ENCODE measurements at places on chromosomes 16 and 17.
A peak's percentile ranks its signal among the peaks of the same experiment; 100 is the strongest.

DNA sequence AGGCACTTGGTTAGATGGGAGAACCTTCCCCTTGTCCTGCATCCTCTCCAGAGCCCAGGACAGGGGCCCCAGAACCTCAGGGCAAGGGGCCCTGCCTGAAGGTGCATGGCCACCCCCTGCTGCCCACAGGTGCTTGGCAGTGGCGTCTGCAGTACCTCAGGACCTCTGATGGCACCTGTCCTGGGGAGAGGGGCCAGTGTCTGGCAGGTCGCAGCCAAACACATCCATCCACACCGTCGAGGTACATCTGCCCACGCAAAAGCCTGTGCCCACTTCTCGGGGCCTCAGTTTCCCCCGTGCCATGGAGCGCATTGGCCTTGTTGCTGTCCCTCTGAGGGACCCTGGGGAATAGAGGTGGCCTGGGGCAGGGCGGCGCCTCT lies 9.3 kb downstream of the MAP2K3 start:
- no peak for DNase-seq

DNA sequence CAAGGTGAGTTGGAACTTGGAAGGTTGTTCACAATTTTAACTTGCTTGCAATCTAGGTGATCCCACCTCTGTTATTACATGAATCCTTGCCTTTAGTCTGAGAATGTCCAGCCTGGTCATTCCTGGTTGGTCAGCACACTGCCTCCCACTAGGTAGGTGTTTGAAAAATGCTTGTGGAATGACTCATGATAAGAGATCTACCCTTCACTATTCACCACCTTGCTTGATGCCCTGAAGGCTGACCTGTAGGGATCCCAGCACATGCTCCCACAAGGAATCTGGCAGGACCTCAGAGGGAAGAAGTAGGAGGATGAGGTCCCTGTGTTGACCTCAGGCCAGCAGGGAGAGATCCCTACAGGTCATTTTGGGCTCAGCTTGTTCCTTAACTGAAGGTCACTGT lies 30.2 kb upstream of the ABCA3 start:
- no peak for DNase-seq

DNA sequence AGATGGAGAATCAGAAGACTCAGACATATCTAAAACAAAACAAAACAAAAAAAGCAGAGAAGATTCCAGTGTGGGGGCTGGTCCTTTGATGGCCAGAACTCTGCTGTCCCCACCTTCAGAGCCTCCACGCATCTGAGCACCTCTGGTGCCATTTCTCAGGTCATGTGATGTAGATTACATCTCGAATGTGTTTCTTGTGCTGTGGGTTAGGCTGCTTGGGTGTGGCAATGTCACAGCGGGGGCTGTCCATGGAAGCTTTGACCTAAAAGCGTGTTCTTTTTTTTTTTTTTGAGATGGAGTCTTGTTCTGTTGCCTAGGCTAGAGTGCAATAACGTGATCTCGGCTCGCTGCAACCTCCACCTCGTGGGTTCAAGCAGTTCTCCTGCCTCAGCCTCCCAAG lies 51.2 kb downstream of the PLD6 start:
- no peak for DNase-seq

- DNase-seq = no peak
These were observed 45.0 kb upstream of the NLK start for GRCh38 chr17:27997522-27997921.

DNA sequence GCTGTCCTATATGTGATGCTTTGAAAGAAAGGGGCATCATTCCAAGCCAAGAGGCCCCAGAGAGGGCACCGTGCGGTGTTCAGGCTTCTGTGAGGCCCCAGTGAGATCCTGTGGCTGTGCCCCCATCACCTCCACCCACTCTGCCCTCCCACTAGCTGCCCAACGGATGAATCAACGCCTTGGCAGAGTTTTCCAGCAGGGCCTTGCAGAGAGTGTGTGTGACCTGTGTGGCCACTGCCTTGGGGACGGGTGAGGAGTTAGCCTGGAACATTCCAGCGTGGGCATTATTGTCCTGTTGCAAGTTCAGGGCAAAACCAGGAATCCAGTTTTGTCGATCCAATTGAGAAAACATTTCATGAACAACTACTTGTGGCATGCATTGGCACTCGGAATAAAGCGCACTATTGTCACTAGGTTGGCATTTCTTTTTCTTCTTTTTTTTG lies 53.7 kb downstream of the SF3B3 start:
- DNase-seq = no peak

GRCh38 chr17:13025687-13026086 lies 7.9 kb upstream of the ELAC2 start:
- DNase-seq = no peak

- no peak for DNase-seq
These were observed 26.3 kb upstream of the ABCA3 start for GRCh38 chr16:2366660-2367309.

- no peak for DNase-seq
These were observed 634.5 kb upstream of the GOT2 start for GRCh38 chr16:59368586-59368985.

DNA sequence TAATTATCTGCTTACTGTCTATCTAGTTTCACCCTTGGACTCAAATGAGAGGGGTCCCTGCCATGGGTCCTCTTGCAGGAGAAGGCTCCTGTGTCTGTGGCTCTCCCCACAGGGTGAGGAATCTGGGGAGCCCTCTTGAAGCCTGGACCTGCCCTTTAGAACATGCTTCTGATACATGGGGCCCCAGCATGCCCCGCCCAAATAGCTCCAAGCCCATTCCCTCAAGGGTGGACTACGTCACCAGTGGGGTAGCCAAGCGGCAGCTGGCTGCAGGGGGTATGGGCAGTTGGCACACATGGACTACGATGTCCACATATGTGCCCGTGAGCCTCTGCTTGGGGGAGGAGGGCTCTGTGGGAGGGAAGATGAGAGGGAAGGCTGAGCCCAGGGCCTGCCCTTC lies 39.3 kb downstream of the ARHGAP27 start:
- DNase-seq = no peak

DNA sequence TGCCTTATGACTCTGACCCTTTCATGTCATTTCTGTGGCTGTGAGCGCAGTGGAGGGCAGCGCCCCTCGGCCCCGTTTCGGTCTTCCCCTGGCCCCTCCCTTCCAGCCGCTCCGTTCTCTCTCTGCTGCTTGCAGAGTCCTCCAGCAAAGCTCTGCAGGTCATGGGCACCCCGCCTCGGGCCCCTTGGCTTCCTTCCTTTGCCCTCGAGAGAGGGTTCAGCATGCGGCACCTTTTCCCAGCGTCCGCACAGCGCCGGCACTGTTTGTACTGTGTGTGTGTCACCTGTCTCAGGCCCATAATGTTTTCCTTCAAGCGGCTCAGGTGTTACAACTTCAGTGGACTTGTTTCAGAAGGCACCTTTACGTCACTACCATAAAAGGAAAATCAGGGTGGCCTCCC lies 98.5 kb downstream of the RAP1GAP2 start:
- DNase-seq = no peak

DNA sequence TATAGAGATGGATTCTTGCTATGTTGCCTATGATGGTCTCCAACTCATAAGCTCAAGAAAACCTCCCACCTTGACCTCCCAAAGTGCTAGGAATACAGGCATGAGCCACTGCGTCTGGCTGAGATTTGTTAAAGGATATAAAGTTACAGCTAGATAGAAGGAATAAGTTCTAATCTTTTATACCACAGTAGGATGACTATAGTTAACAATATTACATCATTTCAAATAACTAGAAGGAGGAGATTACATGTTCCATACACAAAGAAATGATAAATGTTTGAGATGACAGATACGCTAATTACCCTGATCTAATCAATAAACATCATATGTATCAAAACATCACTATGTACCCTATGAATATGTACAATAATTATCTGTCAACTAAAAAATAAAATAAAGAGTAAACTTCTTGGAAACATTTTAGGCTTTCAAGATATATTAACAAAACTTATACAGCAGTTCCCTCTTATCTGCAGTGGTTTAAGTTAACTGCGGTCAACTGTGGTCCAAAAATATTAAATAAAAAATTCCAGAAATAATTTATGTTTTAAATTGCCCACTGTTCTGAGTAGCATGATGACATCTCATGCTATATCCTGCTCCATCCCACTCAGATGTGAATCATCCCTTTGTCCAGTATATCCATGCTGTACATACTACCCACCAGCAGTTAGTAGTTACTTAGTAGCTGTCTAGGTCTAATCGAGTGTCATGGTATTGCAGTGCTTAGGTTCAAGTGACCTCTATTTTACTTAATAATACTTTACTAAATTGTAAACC lies 129.2 kb upstream of the NACA2 start:
- no peak for DNase-seq

DNA sequence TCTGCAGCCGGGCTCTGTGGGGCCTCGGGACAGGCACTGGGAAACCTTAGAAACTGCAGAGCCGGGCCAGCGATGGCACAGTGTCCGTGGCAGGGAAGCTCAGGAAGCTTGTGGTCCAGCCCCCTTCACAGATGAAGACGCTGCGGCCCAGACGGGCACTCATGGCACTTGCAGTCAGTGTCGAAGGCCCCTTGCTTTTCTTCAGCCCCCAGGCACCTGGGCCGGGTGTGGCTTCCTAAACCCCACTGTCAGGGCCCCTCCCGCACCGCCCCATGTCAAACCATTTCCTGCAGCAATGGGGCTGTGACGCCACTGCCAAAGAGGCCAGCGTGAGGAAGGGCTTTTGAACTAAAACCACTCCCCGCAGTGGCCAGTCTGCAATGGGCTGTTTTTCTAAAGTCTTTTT lies 164.0 kb downstream of the LAT start:
- DNase-seq = peak; percentile 67

DNA sequence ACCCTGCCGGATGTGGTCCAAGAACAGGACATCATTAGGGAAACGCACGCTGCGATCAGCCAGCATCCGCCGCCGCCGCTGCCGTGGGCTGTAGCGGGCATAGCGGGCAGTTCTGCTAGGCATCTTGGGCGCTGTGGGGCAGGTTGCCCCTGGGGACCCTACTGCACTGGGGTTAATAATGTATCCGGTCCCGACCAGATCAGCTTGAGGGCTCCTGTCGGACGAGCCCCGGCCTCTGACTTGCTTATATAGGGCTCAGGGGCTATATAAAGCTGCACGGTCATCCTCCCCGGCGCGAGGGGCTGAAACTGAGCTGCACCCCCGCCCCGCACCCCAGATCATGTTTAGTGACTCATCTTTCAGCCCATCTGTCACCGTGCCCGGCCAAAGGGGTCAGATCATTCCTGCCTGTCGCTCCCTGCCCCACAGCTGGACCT lies at the start of gene PPP1R27:
TSS of gene PPP1R27 (minus strand) at position 220 of the 437 bp plus-strand sequence. CDS start at position 123, 97 bp downstream.
- DNase-seq = no peak

DNA sequence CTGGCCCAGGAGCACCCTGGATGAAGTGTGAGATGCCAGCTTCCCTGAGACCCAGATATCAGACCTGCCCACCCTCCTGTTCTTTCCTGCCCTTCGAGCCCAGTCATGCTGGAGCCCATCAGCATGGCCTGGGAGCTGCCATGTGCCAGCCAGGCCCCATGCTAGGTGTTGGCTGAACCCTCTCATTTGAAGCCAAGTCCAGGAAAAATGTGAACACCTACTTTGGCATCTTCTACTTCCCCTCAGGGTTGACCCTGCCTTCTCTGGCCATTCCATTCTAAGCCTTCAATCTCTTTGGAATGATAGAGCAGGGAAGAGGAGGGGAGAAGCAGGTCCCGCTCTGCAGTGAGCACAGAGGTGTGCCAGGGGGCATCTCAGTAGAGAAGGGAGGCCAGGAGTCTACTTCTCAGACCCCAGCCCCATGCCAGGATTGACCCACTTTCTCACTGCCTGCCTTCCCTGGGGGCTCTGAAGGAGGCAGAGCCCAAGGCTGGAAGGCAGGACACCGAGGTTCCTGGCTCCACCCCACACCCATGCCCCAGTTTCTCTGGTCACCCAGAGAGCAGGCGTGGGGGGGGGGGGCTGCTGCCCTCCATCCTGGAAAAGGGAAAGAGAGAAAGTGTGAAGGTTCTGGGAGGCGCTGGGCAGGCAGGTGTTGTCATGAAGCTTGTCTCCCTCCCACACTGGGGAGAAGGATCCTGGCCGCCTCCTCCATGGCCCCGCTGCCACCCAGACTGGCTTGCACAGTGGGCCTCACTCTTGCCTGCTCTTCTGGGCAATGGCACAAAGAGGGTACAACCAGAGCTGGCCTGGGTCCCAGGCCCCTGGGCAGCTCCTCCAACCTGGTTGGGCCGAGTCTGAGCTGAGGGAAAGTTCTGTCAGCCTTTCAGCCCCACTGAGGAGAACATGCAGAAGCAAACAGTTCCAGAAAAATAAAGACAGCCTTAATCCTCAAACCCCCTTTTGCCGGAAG lies 9.3 kb downstream of the HDAC5 start:
- no peak for DNase-seq

- no peak for DNase-seq
These were observed 39.7 kb upstream of the GHDC start for GRCh38 chr17:42233994-42234393.

GRCh38 chr17:7405350-7406234 lies 1.7 kb upstream of the TMEM256 start:
- no peak for DNase-seq

GRCh38 chr17:49397586-49397985 lies 17.1 kb downstream of the PHB1 start:
- DNase-seq = no peak

DNA sequence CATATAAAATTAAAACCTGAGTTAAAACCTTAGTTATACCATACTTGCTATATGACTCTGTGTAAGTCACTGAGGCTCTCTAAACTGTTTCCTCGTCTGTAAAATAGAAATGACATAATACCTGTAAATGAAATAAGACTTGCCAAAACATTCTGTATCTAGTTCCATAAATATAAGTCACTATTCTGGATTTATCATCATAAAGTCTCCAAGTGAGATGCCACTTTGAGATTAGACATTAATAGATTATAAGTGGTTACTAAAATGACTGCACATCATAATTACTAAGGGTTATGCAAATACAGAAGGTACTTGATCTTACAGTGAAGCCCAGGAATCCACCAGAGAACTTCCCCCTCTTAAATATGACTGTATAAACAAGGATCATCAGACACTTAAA lies 12.0 kb upstream of the BRIP1 start:
- DNase-seq = no peak

DNA sequence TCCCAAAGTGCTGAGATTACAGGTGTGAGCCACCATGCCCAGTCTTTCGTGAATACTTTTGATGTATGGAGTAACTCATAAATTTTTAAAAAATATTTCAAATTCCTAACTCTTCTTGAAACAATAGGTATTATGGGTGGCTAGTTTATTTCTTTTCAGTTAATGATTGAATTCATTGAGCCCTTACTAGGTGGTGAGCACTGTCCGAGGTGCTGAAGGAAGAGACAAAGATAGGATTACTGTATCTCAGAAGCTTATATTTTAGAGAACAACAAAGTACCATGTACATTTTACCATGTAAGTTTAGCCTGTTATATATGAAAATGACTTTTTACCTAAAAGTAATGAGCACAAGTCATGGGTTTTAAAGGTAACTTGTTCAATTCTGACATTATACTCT lies 418.3 kb downstream of the NPIPA7 start:
- no peak for DNase-seq

DNA sequence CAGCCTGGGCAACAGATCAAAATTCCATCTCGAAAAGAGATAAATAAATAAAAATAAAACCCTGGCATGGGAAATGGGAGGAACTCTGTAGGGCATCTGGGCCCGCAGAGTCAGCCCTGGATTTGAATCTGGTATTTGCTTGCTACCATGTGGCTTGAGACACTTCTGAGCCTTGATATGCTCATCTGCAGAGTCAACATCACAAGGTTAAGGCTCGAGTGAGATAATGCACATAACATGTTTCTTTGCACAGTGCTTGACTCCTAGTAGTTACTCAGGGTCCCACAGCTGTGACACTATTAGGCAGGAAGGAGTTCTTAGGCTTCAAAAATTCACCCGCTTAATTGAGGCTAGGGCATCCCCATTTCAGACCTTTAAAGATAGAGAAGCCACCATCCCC lies 21.3 kb downstream of the CDK5RAP3 start:
- DNase-seq = no peak

Data from activated CD8-positive, alpha-beta memory T cell treated with anti-CD3 and anti-CD28 coated beads, Interleukin-2, amount 50 U/mL, for 4 hours (primary cell).